IPS DF 19.7 (cell line): ENCODE measurements at places on chromosomes 1 and 21.

GRCh38 chr1:216910081-216910840, 187.0 kb upstream of the ESRRG start:
- no peak for DNase-seq

- no peak for DNase-seq
Measured at GRCh38 chr21:27077501-27077900, 110.6 kb upstream of the ADAMTS5 start.

- no peak for DNase-seq
Measured at GRCh38 chr1:48793863-48794262, 17.2 kb upstream of the BEND5 start.

- no peak for DNase-seq
Measured at GRCh38 chr1:162846256-162847212, 14.4 kb downstream of the CCDC190 start.

- DNase-seq = no peak
Measured at GRCh38 chr1:207748737-207749528, 2.9 kb upstream of the CD46 start.

GRCh38 chr1:202046748-202047708, 36.6 kb downstream of the ELF3 start:
- DNase-seq = no peak

- no peak for DNase-seq
Measured at GRCh38 chr21:26425576-26425975, 147.5 kb downstream of the CYYR1 start.

GRCh38 chr1:26318338-26319064, 743 bp downstream of the CD52 start:
- DNase-seq = no peak

GRCh38 chr1:221740993-221741702, 741 bp downstream of the DUSP10 start:
- DNase-seq = no peak

DNA sequence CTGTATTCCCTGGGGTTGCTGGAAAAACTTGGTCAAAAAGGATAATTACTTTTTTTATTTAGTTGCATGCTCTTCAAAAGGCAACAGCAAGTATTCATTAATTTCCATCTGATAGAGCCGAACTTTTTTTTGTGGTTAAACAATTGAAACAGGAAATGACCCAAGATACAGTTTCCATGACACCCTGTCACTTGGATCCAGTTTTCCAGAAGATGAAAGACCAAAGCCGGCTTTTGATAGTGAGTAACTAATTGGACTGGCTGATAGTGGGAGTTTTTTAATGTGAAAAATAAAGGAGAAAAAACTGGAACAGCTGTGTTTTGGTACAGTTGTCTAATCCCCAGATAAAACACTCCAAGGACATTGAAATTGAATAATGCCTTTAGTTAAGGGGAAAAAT, 33.0 kb downstream of the CACHD1 start:
- DNase-seq = no peak

GRCh38 chr1:16046842-16047241, 3.3 kb downstream of the CLCNKB start:
- DNase-seq = no peak

DNA sequence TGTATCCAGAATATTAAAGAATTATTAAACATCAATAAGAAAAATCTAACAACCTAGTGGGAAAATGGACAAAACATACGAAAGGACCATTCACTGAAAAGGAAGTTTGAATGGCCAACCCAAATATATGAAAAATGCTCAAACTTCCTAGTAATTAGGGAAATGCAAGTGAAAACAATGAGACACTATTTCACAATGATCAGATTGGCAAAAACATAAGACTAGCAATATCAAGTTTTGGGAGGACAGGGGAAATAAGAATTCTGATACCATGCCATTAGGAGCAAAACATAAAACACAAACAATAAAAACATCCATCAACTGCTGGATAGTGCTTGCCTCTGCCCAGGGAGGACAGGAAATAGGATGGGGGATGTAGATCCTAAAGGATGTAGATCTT, 14.3 kb downstream of the XCL2 start:
- no peak for DNase-seq

- DNase-seq = no peak
Measured at GRCh38 chr1:200731654-200732332, 6.9 kb upstream of the CAMSAP2 start.

DNA sequence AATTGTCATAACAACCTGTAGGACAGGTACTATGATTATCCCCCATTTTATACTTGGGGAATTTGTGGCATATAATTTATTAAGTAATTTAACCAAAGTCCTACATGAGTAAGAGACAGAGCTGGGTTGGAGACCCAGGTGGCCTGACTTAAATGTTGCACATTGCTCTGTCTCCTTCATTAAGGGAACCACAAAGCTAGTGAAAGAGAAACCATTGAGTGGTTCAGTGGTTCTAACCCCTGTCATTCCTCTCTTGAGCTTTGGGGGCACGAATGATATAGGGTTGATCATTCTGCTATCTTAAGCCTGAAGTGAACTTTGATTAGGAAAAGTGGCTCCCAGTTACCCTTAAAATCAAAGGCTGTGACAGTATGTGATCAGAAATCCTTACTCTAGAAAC, 5.3 kb upstream of the MAP3K7CL start:
- DNase-seq = no peak

GRCh38 chr1:91325456-91325855, 79.2 kb downstream of the HFM1 start:
- no peak for DNase-seq

GRCh38 chr1:76262601-76263000, 188.1 kb downstream of the ST6GALNAC3 start:
- no peak for DNase-seq

DNA sequence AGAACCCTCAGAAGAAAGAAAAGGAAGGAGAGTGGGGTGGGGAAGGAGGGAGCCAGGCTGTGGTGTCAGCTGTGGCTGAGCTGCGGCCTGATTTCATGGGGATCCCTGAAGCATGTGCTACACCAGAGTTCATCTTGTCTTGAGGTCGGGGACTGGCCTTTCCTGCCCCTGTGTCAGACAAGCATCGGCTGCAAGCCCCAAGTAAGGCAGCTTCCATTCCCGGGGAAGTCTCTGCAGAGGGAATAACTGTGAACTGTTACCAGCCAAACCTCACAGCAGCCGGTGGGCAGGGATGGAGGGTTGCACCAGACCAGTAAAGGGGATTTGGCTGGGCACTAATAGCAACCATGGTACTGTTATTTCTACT, 35.7 kb upstream of the BTG2 start:
- no peak for DNase-seq

DNA sequence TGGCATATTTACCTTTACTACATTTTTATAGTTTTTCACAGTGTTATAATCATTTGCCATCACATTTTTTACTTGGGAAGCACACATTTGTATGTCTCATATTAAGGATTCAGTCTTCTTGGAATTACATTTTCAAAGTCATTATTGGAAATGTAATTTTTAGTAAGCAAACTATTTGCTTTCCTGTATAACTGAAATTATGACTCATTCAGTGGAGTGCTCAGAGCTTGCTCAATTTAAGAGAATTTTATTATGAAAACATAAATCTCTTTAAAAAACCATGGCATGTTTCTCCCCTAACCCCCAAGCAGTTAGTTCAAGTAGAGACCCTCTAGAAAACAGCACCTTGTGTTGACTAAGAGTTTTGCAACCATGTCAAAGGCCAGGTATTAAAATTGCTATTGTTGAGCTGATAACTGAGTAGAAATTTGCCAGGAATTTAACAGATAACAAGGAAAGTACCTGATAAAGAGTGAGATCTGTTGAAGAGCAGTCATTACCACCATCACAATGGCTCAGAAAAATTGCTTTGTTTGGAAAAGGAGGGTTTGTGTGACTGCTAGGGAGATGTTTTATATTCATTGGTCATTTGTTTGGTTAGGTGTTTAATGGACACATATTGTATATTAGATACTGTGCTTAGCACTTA, 105.9 kb downstream of the KCNK2 start:
- no peak for DNase-seq

GRCh38 chr1:210342986-210343780, 14.5 kb downstream of the HHAT start:
- no peak for DNase-seq

DNA sequence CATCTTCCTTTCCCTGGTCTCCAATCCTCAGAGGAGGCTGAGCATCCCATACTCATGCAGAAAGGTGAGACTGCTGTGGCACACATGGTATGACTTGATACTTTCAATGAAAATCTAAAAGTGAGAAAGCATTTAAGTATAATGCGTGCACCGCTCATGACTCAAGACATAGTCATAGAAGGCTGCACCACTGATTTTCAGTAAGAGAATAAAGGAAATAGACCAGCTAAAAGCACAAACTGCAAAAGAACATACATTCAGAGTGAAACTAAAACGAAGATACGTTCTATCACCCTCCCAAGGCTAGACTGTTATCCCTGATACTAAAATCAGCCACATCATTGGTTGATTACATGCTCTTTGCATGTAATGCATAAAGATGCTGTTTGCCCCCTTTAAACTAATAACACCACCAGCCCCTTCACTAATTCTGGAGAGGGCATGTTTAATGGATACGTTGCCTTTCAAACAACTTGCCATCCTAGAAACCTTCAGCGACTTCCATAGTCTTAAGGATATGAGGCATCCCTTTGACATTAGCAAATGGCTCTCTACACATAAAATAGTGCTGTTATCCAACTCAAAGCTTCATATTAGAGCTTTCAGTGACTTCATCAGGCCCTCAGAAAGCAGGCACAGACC, 2.1 kb downstream of the PLD5 start:
- DNase-seq = no peak

DNA sequence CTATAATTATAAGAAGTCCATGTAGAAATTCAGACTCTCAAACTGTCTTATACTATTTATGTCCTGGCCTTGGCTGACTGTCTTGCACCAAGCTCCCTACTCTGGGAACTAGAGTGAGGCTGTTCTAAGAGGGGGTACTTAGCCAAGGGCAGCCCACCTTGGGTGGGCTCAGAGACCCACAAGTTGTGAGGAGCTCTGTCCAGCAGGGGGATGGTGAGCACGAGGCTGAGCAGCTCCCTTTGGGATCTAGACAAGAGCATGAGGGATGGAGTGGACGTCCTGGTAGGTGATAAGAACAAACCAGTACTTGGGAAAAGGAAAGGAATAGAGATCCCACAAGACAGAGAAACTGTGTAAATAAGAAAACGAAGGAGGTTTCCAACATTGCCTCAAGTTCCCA, 127.1 kb upstream of the SLC44A3 start:
- DNase-seq = peak; percentile 17

- DNase-seq = no peak
Measured at GRCh38 chr1:14377386-14377785, 221.1 kb upstream of the KAZN start.

DNA sequence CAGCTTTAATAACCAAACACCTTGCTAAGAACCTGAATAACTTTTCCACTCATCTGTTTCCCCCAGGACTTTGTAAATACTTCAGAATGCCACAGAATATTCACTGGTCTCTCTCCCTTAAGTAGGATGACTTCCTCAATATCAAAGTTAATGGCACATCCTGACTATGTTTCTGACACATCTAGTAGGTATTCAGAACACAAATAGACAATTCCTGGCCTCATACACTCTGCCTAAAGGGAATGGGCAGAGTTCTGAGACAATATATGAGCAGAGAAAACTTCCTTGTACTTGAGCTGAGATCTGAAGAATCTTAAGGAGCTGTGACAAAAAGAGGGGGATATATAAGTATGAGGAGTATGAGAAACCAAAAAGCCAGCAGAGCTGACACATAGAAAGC, 34.8 kb downstream of the ANKRD13C start:
- DNase-seq = no peak

GRCh38 chr1:6128276-6129081, 51.6 kb downstream of the CHD5 start:
- no peak for DNase-seq

DNA sequence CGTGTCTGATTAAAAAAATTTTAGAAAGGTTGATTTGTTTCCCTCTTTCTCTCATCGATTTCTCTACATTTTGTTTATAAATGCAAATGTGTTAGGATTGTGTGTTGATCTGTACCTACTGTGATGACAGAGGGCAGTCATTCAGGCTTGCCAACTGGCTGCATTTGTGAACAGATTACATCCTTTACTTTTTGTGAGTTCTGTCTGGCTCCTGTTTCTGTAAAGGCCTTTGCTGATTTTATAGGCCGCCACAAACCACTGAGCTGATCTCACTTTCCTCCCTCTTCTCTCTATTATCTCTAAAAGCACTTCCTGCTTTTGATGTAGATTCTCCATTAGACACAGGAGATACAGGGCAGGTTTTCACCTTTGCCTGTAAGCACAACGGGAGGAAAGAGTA, 106.8 kb downstream of the ESRRG start:
- no peak for DNase-seq

DNA sequence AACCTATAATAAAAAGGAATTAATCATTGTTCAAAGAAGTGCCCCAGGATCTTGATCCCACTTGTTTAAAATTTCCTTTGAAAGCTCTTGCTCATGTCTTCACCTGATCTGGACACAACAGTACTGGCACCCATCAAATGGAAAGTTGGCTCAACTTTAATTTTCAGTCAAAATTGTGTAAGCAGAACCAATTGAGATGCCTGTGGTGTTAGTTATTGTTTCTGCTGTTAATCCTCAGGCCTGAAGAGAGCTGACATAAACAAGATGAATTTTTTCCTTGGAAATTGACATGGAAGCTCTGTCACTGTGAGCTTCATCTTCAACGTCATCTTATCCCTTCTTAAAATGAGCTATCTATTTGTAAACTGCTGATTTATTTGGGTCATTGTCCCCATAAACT, 88.3 kb upstream of the TNFSF4 start:
- DNase-seq = no peak

- DNase-seq = no peak
Measured at GRCh38 chr1:154759196-154759595, 110.9 kb downstream of the KCNN3 start.

DNA sequence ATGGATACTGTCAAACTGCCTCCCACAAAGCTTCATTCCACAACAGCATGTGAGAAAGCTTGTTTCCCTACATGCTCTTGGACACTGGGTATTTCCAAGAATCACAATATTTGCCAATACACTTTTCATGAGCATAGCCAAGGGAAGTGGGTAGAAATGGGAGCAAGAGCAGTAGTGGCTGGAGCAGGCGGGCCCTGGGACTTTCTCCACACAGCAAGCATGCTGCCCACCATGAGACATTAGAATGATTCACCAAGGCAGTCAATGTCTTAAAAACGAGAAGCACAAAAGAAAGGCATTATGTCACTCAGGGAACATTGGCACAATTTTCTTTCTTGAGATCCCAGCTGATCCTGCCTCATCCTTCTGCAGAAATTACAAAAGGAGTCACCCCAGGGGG, 371.6 kb upstream of the RUNX1 start:
- DNase-seq = no peak

- no peak for DNase-seq
Measured at GRCh38 chr1:40808909-40809308, 25.3 kb downstream of the KCNQ4 start.

- no peak for DNase-seq
Measured at GRCh38 chr1:202376247-202376646, 27.7 kb downstream of the PPP1R12B start.

- DNase-seq = no peak
Measured at GRCh38 chr1:186302381-186302920, 72.6 kb downstream of the TPR start.
